Heart left ventricle (tissue), 16 donors: ENCODE measurements at places on chromosomes 2 and 18.

GRCh38 chr2:85669549-85669948 is 1.6 kb upstream of the SFTPB start:
- DNase-seq: no peak

DNA sequence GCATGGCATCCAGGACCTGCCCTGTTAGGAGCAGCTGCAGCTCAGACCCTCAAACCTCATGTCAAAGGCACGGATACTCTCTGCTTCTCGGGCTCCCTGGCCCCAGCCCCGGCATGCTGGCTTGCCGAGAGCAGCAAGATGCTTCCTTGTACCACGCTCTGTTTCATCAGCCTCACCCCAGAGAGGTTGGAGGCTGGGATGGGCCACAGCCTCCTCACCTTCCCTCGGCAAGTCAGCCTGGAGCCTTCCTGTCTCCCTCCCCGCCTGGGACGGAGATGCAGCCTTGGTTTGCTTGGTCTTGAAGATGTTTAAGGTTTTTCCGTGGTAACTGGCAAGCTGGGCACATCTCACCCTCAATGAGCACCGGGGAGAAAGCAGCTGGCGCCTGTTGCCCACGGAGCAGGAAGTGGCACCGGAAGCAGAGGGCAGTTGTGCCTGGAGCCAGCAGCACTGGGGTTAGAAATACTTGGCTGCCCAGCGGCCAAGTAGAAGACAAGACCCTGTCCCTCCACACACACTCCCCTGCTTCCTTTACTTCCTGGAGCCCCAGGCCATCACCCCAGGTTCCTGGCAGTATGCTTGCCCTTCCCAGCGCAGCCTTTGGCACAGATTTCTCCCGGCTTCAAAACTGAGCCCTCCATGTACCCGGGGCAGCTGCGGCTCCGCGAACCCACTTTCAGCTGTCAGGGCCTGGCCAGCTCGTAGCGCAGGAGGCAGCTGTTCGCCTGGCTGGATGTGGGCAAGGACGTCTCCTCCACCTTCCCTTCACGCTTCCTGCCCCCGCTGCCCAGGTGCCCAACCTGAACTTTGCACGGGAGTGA is 17.4 kb downstream of the FBLN7 start:
- DNase-seq: no peak

- DNase-seq: no peak
Measured at GRCh38 chr2:229376866-229377265, 105.8 kb upstream of the PID1 start.

DNA sequence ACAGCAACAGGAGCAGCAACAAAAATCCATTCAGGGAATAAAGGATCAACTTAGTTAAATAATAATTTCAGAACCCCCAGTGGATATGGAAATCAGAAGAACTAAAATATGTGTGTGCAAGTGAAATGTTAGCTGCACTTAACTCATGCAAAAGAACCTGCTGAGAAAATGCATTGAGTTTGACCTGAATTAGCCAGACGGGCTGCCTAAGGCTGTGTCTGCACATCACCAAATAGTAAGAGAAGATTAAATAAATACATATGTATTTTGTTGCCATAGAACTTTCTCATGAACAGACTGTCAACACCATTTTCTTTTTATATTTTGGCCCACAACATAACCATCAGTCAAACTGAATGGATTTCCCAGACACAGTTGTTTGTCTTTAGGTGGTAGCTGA is 262.0 kb upstream of the PIK3C3 start:
- DNase-seq: no peak

GRCh38 chr2:143953451-143954030 is 566.4 kb downstream of the ZEB2 start:
- DNase-seq: no peak
